ENCODE measurements at places on chromosomes 13 and 19.

- DNase-seq = no peak
Measured at GRCh38 chr19:45587873-45588272, 3.3 kb upstream of the OPA3 start.

DNA sequence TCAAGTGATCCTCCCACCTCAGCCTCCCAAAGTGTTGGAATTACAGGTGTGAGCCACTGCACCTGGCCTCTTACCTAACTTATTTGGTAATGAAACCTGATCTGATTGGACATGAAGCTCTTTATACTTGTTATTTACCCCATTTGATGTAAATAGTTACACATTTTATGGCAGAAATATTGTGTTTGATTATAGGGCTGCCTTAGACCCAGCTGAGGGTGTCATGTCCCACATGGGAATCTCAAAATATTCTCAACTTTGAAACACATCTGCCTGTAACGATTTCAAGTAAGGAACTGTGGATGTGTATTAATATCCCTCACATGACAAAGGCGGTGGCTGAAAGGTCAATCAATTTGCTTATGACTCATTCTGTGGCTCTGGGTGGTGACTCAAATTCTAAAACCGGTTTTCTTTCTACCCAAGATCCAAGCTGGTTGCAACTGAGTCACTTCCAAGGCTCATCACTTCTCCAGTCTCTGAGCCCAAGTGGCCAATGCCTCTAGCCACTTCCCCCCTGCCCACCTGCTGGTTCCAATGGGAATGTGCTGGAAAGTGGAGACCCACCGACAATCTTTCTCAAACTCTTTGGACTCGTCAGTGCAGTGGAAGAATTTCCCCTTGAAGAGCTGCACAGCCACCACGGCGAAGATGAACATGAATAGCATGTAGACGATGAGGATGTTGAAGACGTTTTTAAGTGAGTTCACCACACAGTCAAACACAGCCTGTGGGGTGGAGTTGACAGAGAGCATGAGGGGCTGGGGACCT is 110.9 kb downstream of the IER2 start:
- DNase-seq = peak; percentile 17

- no peak for DNase-seq
Measured at GRCh38 chr13:31036731-31037695, 104.6 kb downstream of the TEX26 start.

DNA sequence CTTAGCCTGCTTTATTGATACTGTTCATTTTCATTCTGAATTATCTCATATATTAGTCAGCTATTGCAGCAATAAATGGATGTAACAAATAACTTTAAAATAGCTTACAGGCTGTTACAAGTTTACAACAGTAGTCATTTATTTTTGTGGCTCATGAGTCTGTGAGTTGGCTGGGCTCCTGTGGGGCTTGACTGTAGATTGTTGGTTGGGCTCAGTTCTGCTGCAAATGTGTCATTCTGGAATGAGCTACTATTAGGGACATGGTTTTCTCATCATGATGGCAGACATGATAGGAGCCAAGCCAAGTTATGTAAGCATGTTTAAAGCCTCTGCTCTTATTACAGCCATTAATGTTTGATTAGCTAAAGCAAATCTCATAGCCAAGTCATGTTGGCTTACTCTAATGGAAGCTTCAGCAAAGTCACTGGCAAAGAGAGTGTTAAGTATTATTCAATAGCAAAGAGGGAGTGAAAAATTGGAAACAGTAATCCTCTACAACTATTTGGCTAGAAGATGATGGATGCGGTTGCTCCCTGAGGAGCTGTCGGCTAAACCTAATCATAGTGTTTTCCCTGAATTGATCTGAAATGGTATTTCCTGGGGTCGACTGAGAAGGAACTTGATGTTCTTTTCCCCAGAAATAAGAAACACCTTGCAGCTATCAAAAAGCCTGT is 391.3 kb downstream of the TDRD3 start:
- DNase-seq = no peak

- no peak for DNase-seq
Measured at GRCh38 chr19:50912727-50913716, 1.8 kb upstream of the KLK4 start.

- DNase-seq = no peak
Measured at GRCh38 chr19:5142725-5143097, 173.8 kb downstream of the KDM4B start.
